ENCODE measurements at places on chromosomes 2 and 18. TPM values are rescaled to one million over a fixed set of nuclear protein-coding genes. Genes with fewer than 3 reads are reported as not detected.

PDE1A gene
- polyA plus RNA-seq = 3.5 TPM

DNA sequence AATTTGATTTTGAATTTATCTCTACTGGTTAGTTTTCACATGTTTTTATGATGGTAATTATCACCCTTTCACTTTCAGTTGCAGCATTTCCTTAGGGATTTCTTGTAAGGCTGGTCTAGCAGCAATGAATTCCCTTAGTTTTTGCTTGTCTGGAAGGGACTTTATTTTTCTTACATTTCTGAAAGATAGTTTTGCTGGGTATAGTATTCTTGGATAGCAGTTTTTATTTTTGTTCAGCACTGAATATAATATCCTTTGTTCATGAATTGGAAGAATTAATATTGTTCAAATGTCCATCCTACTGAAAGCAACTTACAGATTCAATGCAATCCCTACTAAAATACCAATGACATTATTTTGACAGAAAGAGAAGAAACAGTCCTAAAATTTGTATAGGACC, 30.2 kb downstream of the IL1RL2 start:
- DNase-seq = no peak

DNA sequence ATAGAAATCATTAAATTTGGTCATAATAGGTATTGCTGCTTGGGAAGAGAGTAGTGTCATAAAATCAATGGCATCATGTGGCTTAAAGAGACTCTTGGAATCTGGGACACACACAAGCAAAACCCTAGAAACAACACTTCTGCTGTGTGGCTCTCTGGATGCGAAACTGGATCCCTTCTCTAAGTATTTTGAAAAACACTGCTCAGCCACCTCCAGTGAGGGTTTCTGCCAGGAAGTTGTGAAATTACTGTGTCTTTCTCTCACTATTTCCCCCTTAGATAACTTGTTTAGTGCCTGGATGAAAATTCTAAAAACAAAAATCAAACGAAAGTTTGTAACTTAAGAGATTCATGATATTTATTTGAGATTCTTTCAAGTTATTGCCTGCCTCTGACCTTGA, 163.8 kb downstream of the RHBDD1 start:
- DNase-seq = no peak

- no peak for DNase-seq
Observed at GRCh38 chr2:120674246-120675170, 61.2 kb upstream of the GLI2 start.

GRCh38 chr2:238638100-238638981, 209.5 kb upstream of the TWIST2 start:
- DNase-seq = no peak

DNA sequence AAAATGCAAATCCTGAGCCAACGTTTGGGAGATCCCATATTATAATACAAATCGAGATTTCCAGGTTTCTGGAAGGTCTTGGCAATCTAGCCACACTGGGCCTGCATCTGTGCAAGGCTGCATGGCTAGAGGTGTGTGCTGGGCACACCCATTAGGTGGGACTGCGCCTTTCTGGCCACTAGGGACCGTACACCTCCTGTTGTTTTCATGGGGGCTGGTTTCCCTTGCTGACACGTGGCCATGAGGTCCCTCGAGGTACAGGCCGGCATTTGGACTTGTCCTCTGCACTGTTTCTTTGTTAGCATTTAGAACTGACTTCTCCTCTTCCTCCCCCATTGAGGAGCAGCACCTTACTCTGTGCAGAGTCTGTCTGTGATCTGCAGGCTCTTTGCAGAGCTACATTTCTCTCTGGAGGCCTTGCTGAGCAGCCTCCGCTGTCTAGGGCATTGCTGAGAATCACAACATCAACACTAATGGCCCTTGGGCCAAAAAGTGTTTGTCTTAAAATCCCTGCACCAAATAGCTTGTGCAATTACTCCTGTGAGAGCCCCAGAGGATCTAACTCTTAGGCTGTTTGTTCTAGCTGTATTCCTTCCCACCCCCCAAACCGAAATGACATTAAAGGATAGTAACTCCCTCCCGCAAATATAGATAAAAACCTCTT, 131.2 kb downstream of the NEDD4L start:
- no peak for DNase-seq

DNA sequence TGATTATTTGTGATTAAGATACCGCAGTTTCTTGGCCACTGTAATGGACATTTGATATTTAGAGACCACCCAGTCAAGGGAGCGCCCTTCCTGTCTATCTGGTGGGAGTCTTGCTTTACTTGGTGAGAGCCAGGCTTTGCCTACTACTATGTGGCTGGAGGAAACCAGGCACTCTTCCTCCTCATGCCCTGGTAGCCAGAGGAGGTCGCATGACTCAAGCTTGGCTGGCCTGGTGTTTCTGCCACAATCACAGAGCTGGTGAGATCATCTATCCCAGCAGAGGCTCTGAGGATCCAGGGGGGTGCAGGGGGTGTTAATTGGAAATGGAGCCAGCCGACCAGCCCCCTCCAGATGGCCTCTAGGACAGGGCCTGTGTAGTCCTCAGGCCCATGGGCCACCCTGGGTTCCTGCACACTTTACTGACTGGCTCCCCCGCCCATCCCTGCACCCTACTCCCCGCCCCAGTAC, 46.8 kb upstream of the BIN1 start:
- no peak for DNase-seq

DNA sequence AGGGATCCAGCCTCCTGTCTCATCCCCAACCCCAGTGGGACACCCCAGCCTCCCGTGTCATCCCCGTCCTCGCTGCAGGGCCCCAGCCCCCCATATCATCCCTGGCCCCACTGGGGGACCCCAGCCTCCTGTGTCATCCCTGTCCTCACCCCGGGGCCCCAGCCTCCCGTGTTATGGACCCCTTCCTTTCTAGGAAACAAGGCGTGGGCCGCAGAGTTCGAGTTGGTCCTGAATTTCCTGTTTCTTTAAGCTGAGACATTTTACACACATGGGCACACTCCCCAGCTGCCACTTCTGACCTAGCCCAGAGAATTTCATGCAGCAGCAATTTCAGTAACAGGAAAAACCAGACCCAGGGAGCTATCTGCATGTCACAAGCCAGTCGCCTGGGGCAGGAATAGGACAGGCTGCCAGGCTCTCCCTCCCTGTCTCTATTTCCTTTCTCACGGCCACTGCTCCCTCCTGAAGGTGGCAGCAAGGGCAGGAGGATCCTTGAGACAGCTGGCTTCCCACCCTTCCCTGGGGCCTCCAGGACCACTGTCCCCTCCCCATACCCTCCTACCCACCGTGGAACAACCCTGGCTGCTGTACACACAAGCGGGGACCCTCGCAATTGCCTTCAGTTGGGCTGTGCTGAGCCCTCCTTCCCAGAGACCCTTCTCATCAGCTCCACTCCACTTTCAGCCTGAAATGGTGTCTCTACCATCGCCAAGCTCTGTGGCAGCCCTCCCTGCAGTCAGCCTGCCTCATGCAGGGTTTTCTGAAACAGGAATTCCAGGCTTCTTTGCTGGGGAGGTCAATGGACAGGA, 141.9 kb upstream of the ID2 start:
- DNase-seq = peak; percentile 87
